ENCODE measurements at places on chromosomes 1 and 21.

GRCh38 chr1:226529891-226530290 lies 18.7 kb upstream of the STUM start:
- DNase-seq = no peak

DNA sequence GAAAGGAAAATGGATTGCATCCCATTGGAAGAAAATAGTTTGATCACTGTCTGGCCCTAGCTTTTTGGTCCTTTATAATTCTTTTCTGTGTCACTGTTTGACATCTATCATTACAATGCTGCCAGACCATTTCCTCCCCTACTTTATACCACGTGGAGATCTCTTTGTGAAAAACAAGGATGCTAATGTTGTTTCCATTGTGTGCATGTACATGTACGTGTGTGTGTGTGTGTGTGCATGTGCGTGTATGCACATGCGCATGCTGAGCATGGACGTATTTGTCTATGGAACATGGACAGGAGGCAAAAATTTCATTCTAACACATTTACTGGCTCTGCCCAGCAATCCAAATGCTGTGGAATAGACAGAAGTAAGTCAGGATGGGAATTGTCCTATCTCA lies 153.1 kb upstream of the PLXNA2 start:
- no peak for DNase-seq

DNA sequence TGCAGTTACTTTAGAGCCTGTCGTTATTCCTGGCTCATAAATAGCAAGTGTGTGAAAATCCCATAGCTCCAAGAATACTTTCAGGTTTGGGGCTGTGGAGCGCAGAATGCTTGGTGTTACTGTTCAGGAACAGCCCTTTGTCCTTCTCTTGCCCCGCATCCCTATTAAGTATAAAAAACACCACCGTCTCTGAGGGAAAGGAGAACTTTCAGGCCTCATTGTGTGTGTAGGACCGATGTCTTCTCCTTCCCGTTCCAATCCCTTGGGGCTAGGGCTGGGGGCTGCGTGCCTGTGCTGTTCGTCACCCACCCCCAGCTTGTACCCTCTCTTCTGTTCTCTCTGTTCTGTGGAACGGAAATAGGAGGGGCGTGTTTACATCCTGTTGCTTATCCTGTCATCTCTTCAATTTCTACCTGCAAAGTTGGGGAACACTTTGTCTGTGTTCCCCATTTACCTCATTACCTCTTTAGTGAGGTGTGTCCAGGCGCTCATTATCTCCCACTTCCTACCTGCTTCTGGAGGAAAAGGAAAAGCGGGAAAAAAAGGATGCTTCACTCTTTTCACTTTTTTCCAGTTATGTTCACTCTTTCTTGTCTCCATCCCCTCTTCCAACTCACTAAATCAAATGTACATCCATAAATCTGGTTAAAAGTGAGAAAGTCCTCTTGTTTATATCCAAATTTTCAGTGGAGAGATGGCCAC lies 788 bp upstream of the TXNIP start:
- DNase-seq = no peak

DNA sequence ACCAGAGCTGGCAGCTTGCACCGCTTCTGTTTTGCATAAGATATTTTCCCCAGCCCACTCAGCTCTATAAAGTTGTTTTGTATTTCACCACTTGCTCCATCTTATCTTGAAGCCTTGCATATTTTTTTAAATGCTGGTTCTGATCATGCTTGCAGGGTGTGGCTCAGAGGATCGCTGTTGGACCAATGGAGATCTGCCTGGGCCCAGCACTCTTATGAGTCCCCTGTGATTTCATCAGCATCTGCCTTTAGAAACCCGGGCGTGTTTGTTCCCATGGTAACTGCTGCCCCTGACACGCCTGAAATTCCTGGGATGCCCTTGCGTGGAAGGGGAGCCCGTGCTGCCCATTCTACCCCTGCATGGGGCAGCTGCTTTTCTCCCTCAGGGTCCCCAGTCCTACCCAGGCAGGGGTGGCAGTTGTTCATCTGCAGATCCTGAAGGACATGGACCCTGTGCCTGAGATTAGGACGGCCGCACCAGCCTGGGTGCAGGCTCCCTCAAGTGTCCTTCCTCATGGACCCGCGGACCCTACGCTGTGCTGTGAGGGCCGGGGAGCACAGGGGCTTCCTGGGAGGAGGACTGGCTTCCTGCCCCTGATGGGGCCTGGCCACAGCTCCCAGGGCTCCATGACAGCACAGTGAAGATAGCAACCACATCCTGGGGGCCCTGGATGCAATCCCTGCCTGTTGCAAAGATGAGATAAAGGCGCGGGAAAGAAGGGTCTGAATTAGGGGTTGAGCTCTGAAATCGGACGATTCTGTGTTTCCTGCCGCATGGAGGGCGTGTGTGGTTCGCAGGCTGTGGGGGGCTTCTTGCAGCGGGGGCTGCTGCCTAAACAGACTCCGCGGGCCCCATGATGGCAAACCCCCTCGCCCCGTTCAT lies 226.5 kb downstream of the SDCCAG8 start:
- peak; percentile 18 for DNase-seq

DNA sequence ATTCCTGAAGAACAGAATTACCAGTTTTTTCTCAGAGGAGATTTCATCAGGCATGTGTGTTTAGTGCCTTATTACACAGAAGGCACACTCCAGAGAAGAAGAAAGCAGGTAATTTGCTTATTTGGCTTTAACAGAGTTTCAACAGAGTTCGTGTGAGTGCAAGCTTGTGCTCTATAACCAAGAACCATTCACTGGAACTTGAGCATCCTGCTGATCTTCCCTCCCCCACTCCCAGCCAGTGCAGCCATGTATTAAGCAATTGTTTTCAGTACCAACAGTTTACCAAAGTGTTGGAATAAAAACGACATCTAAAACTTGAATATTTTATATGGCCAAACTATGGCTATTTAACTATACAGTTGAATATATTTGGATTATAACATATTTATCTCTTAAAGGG lies 4.3 kb downstream of the MGST3 start:
- DNase-seq = no peak

GRCh38 chr1:5907386-5907785 lies 84.8 kb downstream of the NPHP4 start:
- DNase-seq = no peak

DNA sequence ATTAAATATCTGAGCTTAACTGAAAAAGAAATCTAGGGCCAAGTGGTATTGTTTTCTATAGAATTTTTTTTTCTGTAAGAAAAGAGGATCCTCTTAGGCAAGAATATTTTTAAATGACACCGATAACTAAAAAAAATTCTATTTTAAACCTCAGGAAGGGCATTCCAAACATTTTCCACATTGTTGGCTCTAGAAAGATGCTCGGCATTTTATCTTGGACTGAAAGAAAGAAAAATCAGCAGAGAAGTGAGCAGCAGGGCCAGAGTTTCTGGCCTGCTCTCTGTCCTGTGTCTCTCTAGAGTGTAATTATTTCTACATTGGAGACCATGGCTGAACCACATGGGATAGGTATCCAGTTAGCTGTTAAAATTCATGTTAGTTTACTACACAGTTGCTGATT lies 192.5 kb upstream of the GREM2 start:
- DNase-seq = no peak

- DNase-seq = no peak
Observed at GRCh38 chr21:35144978-35145377, 95.9 kb upstream of the RUNX1 start.

DNA sequence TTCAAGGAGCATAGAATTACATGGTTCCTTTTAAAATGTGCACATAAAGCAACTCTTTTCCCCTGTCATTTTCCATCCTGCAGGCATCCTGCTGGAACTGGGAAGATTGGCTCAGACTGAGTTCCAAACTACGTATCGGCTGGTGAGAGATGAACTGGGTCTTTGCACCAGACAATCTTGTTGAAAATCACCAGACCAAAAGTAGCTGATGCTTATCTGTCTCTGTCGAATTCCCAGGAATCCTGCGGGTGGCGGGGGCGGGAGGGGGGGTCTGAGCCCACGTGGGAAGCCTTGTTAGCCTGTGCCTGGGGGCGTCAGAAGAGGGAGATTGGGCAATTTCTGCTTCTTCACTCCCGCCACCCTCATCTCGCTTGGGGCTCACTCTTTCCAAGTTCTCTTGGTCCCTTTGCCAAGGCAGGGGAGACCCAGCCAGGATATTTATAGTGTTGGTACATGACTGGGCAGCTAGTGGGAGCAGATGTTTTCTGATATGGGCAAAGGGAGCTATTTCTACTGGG lies 90.1 kb upstream of the SLC25A33 start:
- DNase-seq = no peak

Measured in small intestine (tissue), 16 donors.